ENCODE measurements at places on chromosomes 16 and 17. TPM values are rescaled to one million over a fixed set of nuclear protein-coding genes. Genes with fewer than 3 reads are reported as not detected.

KRT27 gene
- total RNA-seq, result not detected

CRYBA1 gene
- not detected for total RNA-seq

CHST5 gene
- 0.04 TPM for total RNA-seq

CMTM1 gene
- 0.79 TPM for total RNA-seq

TBC1D3K gene
- total RNA-seq, result not detected

TMEM101 gene
- total RNA-seq, result 35.9 TPM

LGALS9B gene
- total RNA-seq, result not detected

EPX gene
- not detected for total RNA-seq

OR3A3 gene
- not detected for total RNA-seq

ABCC6 gene
- 1.4 TPM for total RNA-seq

STAT5B gene
- total RNA-seq, result 30.2 TPM
